GM13976 (cell line): ENCODE measurements at places on chromosomes 2 and 18.
A peak's percentile ranks its signal among the peaks of the same experiment; 100 is the strongest.

DNA sequence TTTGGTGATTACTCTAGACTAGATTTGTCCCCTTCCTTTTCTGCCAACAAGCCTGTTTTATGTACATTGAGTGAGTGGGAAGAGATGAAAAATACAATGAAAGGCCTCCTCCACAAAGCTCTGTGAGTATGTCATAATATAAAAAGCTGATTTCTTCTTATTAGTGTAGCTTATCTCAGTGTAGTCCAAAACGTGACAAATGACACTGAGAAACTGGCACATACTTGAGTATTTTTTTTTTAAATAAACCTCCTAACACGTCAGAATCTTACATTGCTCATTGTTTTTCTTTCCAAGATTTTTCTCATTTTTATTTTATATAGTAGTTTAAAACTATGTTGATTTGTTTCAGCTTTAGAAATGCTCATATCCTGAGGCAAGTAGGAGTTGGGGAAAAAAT is 17.9 kb upstream of the FIGN start:
- no peak for DNase-seq

DNA sequence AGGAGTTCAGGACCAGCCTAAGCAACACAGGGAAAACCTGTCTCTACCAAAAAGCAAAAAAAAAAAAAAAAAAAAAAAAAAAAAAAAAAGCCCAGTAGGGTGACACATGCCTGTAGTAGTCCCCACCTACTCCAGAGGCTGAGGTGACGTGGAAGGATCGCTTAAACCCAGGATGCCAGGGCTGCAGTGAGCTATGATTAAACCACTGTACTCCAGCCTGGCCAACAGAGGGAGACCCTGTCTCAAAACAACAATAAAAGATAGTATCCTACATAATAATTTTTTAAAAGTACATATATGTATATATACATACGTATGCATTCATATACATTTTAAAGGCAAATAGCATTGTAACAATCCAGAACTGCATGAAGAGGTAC is 51.7 kb downstream of the SOS1 start:
- no peak for DNase-seq

DNA sequence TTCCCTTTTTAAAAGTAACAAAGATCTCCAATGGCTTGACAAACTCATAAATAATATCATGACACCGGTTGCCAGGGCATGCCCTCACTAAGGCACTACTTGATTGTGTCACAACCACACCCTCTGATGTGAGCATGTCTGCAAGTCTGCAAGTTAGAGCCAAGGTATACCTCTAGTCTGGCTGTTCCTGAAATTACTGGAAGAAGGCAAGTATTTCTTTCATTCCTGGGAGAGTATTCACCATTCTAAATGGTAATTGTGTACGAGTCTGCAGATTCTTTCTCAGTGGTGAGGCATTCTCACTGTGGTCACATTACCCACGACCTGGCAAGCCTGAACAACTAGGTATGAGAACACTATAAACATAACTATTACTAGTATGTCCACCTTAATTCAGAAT is 25.7 kb upstream of the RNU4ATAC start:
- DNase-seq, result no peak

DNA sequence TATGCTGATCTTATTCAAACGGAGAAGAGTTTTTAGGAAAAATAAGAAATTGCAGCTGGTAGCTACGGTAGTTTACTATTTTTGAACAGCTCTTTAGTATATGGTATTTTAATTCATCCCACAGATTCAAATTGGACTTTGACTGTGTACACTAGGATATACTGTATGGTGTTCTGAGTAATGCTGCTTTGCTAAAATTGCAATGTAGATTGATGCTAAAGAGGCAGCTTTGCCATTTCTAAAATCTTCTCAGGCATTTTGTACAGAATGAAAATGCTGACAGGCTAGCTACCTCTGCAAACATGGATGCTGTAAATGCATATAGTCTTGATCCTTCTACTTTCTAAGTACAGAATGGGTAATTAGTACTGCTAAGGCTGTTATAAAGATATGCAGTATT is 826.6 kb upstream of the POU3F3 start:
- DNase-seq, result no peak

- DNase-seq, result no peak
Measured at GRCh38 chr2:16816016-16816415, 150.4 kb upstream of the CYRIA start.

DNA sequence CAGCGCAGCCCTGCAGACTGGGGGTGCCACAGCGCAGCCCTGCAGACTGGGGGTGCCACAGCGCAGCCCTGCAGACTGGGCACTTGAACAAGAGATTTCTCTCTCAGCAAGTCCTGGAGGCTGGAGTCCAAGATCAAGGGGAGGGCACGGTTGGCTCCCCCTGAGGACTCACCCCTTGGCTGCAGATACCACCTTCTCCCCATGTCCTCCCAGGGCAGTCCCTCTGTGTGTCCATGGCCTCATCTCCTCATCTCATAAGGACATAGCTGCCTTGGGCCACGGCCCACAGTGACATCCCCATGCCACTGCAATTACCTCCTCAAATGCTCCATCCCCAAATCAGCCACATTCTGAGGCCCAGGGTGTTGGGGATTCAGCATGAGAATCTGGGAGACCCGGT is 98.2 kb downstream of the TPO start:
- no peak for DNase-seq

DNA sequence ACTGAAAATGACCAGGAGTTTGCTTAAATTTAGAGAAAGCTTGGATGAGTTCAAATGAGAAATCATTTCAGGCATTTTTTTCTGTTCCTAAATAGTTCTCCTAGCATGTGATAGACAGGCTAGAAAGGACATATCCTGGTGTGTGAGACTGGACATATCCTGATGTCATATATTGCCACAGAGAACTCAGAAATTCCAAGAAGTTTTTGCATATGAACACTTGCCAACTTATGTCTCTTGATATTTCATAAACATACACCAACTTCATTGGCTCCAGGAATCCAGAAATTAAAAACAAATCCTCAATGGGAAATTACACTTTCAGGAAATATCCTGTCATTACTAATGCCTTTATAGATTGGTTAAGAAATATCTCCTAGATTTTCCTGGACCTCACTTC is 2.9 kb upstream of the SERPINB4 start:
- DNase-seq, result no peak

DNA sequence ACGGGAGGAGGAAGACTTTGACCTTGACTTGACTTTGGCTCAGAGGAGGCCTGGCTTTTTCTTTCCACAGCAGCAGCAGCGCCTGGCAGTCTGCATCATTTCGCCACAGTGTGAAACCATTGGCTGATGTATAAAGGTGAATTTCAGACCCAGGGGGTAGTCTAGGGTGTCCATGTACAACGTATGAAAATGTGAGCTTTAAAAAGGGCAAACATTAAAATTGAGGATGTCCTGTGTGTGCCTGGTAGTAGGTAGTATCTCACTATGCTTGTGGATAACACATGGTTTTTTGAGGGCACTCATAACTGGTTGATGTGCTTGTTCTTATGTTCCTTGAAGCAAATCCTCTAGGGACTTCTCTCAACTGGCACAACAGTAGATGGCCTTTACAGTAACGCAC is 86.1 kb downstream of the LPIN1 start:
- no peak for DNase-seq

GRCh38 chr2:11753886-11754699 is 7.7 kb downstream of the LPIN1 start:
- peak; percentile 54 for DNase-seq

- DNase-seq, result no peak
Measured at GRCh38 chr2:100218552-100218951, 76.2 kb upstream of the AFF3 start.

DNA sequence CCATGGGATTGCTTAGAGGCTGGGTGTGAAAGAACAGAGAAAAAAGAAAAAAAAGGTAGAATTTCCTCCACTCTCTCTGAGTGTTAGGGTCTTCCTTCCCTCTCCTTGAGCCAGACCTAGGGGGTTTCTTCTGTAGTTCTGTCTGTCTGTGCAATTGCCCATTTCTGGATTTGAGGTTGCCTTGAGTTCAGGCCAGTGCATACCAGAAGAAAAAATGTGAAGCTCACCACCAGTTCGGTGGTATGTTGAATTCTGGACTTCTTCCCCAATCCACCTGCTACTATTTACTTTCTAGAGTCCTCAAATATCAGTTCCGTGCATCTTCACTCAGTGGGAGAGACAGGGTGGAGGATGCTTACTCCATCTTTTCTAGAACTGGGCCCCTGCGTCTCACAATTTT is 15.3 kb upstream of the SELENOI start:
- no peak for DNase-seq

DNA sequence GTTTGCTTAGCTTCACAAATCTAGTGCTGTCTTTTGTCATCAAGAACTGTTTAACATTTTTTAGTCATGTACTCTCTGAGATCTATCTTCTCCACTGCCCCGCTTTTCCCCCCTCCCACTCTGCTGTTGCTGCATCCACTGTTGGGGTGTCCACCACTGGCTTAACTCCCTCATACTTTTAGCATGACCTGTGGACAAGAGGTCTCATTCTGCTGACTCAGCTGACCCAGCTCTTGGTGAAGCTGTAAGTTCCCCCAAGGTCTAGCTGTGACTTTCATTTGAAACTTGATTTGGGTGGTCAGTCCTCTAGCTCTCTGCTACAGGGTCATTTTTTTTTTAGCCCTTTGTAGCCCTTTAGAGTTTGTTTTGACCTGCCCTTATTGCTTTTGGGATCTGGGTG is 427.2 kb downstream of the PLCL1 start:
- DNase-seq, result no peak
